NCI-H1417 (cell line): ENCODE measurements at places on chromosomes 3 and 15.
A peak's percentile ranks its signal among the peaks of the same experiment; 100 is the strongest.

DNA sequence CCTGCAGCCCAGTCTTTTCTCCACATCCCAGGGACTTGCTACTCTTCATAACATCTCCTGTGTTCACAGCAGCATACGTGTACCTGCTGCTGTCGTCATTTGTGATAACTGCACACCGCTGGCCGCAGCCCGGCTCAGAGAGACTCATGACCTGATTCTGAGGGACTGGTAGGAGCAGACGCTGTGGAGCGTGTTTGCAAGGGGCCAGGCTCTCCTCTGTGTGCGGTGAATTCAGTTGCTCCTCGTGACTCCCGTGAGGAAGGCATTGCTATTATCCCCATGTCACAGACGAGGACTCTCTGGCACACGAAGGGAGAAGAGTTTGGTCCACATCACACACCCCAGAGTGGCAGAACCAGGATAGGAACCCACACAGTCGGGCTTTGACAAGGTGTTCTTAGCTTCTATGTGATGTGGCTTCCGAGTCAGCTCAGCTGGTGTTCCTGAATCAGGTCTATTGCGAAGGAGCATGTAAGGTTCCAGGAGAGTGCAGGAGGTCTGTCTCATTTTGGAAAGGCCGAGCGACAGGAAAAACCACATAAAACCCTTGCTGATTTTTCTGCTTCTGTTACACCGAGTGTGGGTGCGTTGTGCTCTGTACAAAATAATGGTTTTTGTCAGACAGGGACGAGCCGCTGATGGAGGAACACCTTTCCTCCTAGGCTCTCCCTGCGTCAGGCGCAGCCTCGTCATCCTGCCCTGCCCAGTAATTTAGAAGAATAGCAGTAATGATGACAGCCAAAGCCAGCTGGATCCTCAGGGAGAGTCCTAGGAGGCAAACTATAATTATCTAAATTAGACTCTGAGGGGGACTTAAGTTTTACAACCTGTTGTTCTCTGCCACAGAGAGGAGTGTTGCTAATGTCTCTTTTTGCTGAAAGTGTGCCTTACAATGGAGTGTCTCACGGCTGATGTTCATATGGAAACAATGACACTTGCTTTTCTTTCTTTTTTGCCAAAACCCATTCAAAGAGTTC lies 157.5 kb upstream of the RGMA start:
- peak; percentile 84 for DNase-seq

- DNase-seq = no peak
These were observed 626.4 kb upstream of the ZNF385D start for GRCh38 chr3:22377421-22377820.

- DNase-seq = peak; percentile 77
These were observed 159.6 kb upstream of the PROK2 start for GRCh38 chr3:71944482-71945065.

- no peak for DNase-seq
These were observed 1.6 kb upstream of the P2RY13 start for GRCh38 chr3:151330899-151331298.

- DNase-seq = no peak
These were observed 9.5 kb downstream of the MTHFS start for GRCh38 chr15:79887054-79887930.

DNA sequence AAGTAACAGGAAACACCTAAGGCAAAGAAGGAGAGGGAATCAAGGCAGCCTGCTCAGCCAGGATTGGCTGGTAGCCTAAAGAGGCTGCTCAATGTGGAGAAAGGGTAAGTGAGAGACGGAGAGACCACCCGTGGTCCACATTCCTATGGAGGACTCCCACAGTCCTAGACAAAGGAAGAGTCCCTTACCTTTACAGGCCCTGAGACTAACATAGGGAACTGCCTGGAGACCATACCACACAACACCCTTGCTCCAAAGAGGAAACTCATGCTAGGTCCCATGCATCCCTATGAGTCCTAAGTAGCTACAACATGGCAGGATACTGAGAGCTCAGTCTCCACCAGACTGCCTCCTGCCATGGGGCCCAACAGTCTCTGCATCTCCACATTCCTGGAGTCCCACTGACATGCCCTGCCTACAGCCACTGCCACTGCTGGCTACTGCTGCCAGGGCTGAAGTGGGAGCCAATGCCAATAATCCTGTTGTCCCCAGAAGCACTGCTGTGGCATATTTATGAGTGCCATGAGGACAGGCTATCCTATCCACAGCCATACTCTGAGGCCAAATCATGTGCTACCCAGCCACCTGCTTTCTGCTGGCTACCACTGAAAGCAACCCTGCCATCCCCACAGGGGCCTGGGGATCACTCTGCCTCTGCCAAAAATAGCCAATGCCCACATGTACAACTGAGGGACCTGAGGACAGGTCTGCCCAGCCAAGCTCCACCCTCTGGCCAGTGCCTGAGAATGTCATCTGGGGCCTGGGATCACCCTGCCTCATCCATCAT lies 45.0 kb downstream of the COPS2 start:
- no peak for DNase-seq

- no peak for DNase-seq
These were observed 45.0 kb upstream of the WWTR1 start for GRCh38 chr3:149702691-149703441.

DNA sequence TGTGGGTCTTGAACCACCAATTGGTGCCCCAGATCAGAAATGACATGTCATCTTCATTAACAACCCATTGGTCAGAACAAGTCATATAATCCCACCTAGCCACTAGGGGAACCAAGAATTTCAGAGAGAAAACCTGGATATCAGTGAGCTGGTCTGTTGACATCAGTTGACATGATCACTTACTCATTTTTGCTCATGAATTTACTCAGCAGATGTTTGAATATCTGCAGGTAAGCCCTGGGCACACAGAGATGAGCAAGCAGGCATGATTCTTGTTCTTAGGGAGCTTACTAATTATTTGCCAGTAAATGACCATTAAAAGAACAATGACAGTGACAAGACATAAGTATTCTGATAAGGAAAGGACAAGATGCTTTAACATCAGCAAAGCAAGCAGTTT lies 64.3 kb upstream of the PLCL2 start:
- DNase-seq = no peak

- no peak for DNase-seq
These were observed 23.0 kb downstream of the SLC12A8 start for GRCh38 chr3:125189378-125190165.

GRCh38 chr3:45318689-45319088 lies 69.7 kb upstream of the LARS2 start:
- DNase-seq = no peak

DNA sequence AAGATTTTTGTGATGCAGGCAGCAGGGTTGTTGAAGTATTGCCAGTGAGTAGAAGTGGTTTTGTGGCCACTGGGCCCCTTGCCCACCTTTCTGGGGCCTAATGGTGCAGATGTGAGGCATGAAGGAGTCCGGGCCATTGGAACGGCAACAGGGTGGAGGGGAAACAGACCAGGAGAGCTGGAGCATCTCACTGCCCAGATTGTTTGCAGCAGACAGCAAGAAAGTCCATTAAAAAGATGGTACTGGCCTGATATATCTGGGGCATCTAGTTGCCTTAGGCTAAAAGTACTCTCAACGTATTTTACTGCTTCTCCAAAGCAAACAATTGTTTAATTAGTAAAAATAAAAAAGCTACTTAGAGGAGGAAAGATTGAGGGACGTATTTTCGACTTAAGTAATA lies 298.4 kb downstream of the SATB1 start:
- no peak for DNase-seq

GRCh38 chr3:138049157-138049919 lies 39.4 kb downstream of the CLDN18 start:
- DNase-seq = no peak

DNA sequence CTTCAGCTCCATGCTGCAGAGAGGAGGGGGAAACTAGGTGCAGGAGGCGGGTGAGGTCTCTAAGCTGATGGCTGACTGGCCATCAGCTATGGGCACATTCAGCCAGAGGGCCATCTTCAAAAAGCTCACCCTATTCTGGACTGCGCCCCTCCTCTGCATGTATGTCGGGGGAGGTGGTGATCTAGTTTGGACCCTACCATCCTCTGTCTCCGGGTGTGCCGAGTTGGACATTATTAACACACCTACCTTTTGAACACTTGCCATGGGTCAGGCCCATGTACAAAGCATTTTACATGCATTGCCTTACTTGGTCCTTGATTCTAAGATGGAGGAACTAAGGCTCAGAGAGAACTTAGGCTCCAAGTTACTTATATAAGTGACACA lies 1.4 kb downstream of the NISCH start:
- no peak for DNase-seq

DNA sequence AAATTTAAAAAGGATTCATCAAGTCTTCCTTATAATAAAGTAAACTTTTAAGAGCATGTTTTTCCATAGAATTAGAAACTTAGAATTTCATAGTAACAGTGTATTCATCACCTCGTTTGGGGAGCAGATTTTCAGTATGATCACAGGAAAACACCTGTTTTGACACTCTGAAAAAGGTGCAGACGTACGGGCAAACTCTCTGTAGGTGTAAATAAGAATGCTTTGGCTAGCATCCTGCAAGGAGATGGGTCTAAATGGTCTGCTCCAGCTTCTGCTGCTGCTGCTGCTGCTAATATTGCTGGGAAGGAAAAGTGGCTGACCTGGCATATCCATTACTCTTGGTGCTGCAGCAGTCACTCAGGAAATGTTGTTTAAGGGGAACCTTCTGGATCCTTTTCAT lies 66.0 kb downstream of the MBNL1 start:
- DNase-seq = no peak

- DNase-seq = no peak
These were observed 155.9 kb upstream of the TLE3 start for GRCh38 chr15:70253461-70254156.

DNA sequence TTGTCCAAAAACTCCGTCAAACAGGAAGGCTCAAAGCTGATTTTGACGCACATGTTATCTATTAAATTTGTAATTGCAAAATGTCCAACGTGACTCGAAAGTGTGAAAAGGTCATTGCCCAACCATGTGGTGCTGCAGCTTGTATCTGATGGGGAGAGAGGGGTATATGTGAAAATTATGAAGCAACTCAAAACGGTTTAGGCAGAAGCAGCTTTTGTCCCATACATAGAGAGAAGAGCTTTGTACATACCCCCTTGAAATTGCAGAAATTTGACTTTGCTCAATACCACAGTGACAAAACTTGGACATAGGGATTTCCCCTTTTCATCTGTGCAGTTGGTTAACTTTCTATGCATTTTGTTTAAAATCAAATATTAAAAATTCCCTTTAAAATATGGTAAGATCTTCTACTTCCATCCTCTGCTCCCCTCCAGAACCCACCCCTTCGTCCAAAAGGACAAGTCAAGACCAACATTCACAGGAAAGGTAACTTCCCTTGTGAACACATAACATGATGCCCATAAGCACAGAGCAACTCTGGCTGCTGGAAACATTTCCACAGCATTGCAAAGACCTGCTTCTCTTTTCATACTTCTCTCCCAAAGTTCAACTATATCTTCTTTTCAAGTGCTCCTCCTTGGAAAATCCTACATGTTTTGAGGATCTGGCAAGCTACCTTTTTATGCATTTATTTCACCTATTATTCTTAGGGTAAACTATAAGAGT lies 253.7 kb upstream of the THBS1 start:
- DNase-seq = no peak

GRCh38 chr3:32432711-32433530 lies 41.3 kb downstream of the CMTM7 start:
- no peak for DNase-seq

DNA sequence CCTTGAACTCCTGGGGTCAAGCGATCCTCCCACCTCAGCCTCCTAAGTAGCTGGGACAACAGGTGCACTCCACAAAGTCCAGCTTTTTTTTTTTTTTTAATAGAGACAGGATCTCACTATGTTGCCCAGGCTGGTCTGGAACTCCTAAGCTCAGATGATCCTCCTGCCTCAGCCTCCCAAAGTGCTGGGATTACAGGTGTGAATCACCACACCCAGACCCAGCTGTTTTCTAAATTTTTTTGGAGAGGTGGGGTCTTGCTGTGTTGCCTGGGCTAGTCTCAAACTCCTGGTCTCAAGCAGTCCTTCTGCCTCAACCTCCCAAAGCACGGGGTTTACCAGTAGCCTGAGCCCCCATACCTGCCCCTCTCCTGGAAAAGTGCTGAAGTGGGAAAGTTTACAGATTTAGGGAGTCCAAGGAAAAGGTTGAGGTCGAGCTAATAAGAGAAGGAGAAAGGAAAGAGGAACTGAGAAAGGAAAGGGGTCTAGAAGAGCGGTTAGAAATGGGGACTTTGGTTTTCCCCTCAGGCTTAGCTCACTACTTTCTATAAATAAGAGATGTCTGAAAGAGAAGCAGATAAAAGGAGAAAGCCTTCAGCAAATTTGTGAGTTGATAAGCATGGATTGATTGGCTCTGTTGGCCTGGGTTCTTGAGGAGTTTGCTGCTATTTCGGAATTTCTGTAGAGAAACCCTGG lies 23.6 kb downstream of the UBE2E1 start:
- DNase-seq = no peak

- DNase-seq = peak; percentile 93
These were observed 4.5 kb upstream of the GATA2 start for GRCh38 chr3:128497305-128498126.

DNA sequence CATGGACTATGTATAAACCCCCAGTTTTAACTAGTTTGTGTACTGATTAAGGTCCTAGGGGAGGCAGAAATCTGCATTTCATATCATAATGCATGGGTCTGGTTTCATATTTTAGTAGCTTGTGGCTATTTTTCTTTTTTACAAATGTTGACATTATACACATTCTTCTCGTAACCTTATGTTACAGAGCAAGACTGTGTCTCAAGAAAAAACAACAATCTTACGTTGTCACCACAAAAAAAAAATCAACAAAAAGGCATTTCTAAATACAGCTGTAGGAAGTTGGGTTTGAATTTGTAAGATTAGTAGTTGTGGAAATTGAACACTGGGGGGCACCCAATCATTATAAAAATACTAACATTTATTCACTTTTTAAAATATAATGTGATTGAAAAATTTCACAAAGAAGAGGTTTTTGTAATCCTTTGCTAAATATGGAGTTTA lies 17.9 kb downstream of the SERP1 start:
- DNase-seq = peak; percentile 20

- DNase-seq = peak; percentile 82
These were observed 36.3 kb upstream of the TMC3 start for GRCh38 chr15:81410318-81410753.

- DNase-seq = peak; percentile 99
These were observed at the start of gene COPB2 for GRCh38 chr3:139389552-139390368. Gene COPB2 (minus strand): TSS chr3:139389647. CDS start chr3:139389550, 97 bp downstream.

GRCh38 chr15:86837294-86838061 lies 757.8 kb downstream of the AGBL1 start:
- no peak for DNase-seq

GRCh38 chr3:124582621-124583395 lies 147.4 kb upstream of the UMPS start:
- no peak for DNase-seq

- no peak for DNase-seq
These were observed 221.0 kb downstream of the SHQ1 start for GRCh38 chr3:72627271-72627670.

DNA sequence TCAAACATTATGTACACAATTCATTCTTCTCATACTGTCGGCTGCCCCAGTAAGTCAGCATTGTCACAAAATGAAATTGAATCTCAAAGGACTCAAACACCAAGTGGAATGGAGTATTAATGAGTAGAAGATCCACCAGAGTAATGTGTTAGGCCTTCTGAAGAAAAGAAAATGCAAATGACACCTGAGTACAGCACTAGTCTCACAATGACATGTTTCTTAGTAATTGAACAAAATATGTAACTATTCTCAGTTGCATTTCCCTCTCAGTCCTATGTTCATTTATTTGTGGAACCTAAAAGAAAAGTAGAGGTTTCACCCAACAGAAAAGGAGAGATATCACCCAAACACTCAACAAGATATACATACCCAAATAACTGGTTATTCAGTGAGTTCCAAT lies 283.9 kb upstream of the THBS1 start:
- no peak for DNase-seq
